ENCODE measurements at places on chromosomes 1 and 21. TPM values are rescaled to one million over a fixed set of nuclear protein-coding genes. Genes with fewer than 3 reads are reported as not detected.

DNA sequence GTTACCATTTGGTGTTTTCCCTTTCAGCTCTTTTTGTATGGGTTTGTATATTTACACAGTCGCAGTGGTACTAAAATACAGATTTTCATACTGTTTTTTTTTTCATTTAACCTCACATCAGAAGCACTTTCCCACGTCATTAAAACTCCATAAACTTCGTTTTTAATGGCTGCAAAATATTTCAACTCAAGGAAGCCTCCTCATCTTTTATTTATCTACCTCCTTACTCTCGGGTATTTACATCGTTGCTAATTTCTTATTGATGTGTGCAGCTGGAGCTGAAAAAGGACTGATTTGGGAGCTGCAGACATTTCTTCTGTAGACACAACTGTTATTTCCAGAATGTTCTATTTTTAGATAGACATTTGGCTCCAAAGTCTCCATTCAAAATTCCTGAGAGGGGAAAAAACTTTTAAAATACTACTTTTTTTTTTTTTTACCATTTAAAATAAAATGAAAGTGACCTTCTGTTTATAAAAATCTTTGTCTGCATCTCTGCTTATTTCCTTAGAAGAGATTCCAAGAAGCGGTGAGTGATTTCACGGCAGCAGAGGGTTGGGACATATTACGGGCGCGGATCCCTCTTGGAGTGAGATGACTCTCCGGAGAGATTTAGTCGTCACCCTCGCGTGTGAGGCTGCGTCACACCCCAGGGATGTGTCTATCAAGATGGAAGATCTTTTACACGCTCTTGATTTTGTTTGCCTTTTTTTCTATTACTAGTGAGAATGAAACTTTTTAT is 10.1 kb downstream of the RUNX3 start:
- no peak overlapping the region for H3K27ac ChIP-seq
- H3K27me3 ChIP-seq, result no peaks in the 10 kb centered on the region
- peaks cover 22% of the 10 kb centered on the region for H3K36me3 ChIP-seq
- no peak overlapping the region for H3K4me3 ChIP-seq
- DNase-seq, result no peak
- H3K4me1 ChIP-seq, result peaks cover 17% of the 10 kb centered on the region

DNA sequence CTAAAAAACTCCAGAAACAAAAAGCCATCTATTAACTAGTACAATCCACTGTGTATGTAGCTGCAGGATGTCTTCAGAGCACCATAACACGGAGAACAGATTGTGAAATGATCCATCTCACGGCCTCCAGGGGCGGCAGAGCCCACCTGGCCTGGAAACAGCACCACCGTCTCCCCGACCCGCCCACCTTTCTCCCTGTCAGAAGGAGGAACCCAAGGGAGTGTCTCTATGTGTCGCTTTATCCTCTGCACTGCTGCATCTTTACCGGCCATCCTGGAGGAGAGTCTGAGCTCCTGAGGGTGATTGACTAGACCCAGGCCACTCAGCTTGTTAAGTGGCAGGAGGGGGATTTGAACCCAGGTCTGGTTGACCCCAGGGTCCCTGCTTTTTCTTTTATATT is 405.0 kb downstream of the MATN1 start:
- no peak overlapping the region for H3K4me3 ChIP-seq
- no peaks in the 10 kb centered on the region for H3K27me3 ChIP-seq
- peak; percentile 56 for DNase-seq

DNA sequence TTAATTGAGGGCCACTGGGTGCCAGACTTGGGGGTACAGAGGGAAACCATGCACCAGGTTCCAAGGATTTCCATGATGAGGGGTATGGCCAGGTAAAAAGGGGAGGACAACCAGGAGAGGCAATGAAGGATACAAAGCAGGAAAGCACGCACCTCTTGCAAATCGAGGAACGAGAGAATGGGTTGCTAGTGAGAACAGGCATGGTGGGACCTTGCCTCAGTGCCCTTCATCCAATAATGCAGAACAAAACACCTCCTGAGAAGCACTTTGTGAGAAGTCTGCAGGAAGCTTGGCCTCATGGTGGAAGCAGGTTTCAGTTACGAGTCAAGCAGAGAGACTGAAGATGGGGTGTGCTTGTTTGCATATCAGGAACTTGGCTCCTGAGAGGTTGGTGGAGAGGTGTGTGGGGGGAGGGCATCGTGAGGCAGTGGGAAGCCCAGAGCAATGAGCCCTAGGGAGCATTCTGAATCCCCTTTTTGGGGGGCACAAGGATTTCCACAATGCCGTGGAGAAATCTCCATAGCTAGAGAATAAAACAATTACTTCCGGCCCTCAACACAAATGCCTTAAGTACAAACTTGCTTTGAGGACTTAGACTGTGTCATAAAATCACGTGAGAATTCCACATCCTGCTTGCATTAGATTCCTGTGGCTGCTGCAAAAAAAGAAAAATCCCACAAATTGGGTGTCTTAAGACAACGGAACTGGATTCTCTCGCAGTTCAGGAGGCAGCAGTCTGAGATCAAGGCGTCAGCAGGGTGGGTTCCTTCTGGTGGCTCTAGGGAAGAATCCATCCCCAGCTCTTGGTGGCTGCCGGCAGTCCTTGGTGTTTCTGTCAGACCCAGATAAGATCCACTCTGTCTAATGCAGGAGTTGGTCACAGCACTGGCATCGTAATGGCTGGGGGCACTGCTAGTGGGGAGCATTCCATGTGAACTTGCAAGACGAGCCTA is 54.9 kb upstream of the BACE2 start:
- peaks cover 4% of the 10 kb centered on the region for H3K4me1 ChIP-seq
- H3K36me3 ChIP-seq, result no peaks in the 10 kb centered on the region
- no peak overlapping the region for H3K27ac ChIP-seq
- H3K27me3 ChIP-seq, result no peaks in the 10 kb centered on the region
- H3K4me3 ChIP-seq, result no peak overlapping the region

DNA sequence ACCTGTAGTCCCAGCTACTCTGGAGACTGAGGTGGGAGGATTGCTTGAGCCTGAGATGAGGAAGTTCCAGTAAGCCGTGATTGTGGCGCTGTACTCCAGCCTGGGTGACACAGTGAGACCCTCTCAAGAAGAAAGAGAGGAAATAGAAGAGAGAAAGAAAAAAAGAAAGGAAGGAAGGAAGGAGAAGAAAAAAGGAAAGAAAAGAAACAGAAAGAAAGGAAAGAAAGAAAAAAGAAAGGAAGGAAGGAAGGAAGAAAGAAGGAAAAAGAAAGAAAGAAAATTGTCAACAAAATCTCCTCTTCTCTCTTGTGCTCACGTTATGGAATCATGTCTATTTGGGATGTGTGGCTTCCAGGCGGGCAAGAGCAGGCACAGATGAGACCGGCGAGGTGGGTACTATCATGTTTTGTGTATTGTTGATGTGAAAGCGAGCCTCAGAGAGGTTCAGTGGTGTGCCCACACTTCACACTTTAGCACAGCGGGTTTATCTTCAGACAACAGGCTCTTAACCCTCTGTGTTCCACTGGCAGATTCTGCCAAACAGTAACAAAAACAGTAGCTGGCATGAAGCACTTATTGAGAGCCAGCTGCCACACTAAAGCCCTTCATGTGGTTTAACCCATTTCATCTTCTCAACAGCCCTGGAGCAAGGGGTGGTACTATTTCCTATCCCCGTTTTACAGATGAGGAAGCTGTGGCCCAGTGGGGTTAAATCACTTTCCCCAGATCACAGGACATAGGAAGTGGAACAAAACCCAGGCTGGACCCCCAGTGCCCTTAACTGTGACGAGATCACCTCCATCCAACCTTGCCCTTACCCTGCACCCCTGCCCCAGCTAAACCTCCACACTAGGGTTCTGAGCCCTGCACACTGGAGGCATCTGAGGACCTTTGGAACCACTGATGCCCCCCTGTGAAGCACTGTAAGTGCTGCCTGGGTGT is 94.7 kb upstream of the TARDBP start:
- H3K4me3 ChIP-seq, result no peak overlapping the region
- no peak overlapping the region for H3K27ac ChIP-seq
- no peak for DNase-seq
- no peaks in the 10 kb centered on the region for H3K4me1 ChIP-seq
- H3K27me3 ChIP-seq, result no peaks in the 10 kb centered on the region

DNA sequence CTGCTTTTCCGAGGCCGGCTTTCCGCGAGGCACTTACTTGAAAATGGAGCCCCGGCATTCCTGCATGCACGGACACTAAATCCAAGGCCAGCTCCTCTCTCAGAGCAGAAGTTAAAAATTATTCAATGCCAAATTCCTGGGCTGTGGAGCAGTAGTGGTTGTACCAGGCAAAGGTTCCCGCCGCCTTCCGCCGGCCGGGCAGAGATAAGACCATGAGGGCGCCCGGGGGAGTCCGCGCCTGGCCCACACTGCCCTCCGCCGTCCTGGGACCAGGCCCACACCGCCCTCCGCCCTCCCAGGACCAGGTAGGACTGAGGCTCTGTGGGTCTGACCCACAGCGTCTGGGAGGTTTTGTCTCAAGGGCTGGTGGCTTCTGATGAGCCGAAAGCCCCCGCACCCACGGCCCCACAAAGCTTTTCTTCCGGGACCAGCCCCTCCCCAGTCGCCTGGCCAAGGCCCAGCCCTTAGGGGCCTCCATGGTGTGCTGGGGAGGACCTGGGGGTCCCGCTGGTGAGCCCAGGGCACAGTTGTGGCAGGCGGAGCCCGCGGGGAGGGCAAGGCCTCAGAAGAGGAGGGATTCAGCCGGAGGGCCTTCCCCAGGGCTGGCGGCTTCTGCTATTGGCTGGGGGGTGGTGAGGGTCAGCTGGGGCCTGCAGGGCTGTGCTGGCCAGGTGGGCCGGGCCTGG is 12.7 kb upstream of the C1orf159 start:
- no peak overlapping the region for H3K4me3 ChIP-seq
- H3K36me3 ChIP-seq, result no peaks in the 10 kb centered on the region
- H3K27me3 ChIP-seq, result no peaks in the 10 kb centered on the region
- H3K4me1 ChIP-seq, result no peaks in the 10 kb centered on the region
- H3K27ac ChIP-seq, result no peak overlapping the region
- DNase-seq, result no peak

GRCh38 chr1:155103325-155103724 is 24.4 kb upstream of the EFNA1 start:
- no peak overlapping the region for H3K27ac ChIP-seq
- H3K36me3 ChIP-seq, result no peaks in the 10 kb centered on the region
- no peak for DNase-seq
- H3K4me3 ChIP-seq, result no peak overlapping the region

GRCh38 chr1:59025201-59025600 is 241.4 kb upstream of the JUN start:
- H3K27me3 ChIP-seq, result no peaks in the 10 kb centered on the region
- H3K4me3 ChIP-seq, result no peak overlapping the region
- no peak for DNase-seq
- H3K36me3 ChIP-seq, result no peaks in the 10 kb centered on the region

- no peak for DNase-seq
- H3K27me3 ChIP-seq, result no peaks in the 10 kb centered on the region
- peaks cover 85% of the 10 kb centered on the region for H3K36me3 ChIP-seq
- no peak overlapping the region for H3K4me3 ChIP-seq
- H3K27ac ChIP-seq, result no peak overlapping the region
Observed at GRCh38 chr1:198741744-198742143, 102.9 kb downstream of the PTPRC start.

- H3K4me1 ChIP-seq, result no peaks in the 10 kb centered on the region
- no peaks in the 10 kb centered on the region for H3K36me3 ChIP-seq
- H3K27me3 ChIP-seq, result no peaks in the 10 kb centered on the region
- H3K4me3 ChIP-seq, result no peak overlapping the region
Observed at GRCh38 chr1:27591622-27592021, 12.3 kb downstream of the AHDC1 start.

DNA sequence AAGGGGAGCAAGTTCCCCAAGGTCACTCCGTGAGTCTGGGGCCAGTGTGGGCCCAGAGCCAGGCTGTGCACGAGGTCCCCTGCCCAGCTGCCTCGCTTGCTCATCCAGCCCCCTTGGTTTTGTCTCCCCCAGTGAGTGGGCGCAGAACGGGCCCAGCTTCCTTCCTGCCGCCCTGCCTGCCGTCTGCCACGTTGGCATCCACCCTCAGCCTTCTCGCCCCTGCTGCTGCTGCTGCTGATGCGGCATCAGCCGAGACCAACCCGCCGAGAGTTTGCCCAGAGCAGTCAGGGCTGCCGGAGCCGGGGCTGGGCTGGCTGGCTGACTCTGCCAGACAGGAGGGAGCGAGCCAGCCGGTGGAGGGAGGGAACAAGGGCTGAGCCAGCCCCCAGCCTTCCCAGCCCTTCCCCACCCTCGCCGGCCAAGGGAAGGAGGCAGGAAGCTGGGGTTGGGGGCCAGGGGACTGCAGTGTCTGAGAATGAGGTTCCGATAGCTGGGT is 31.4 kb upstream of the WASF2 start:
- no peak overlapping the region for H3K27ac ChIP-seq
- H3K36me3 ChIP-seq, result no peaks in the 10 kb centered on the region
- no peaks in the 10 kb centered on the region for H3K27me3 ChIP-seq
- DNase-seq, result no peak

DNA sequence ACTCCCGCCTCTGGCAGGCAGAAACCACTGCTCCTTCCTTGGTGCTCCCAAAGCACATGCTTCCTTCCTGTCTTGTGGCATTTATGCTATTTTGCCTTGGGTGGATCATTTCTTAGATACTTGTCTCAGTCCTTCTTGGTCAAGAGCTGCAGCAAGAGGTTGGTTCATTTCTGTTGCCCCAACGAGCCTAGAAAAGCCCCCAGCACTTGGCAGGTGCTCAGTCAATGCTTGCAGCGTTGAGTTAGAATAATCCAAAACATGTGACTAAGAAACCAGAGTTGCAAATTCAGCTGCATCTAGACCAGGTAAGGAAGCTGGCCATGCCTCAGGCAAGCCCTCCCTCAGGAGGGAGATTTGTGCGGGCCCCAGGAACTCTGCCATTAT is 42.4 kb upstream of the TENT5C start:
- H3K27me3 ChIP-seq, result no peaks in the 10 kb centered on the region
- H3K4me1 ChIP-seq, result peaks cover 3% of the 10 kb centered on the region
- DNase-seq, result no peak
- no peak overlapping the region for H3K27ac ChIP-seq
- H3K4me3 ChIP-seq, result no peak overlapping the region

- no peaks in the 10 kb centered on the region for H3K4me1 ChIP-seq
- no peaks in the 10 kb centered on the region for H3K27me3 ChIP-seq
- no peak overlapping the region for H3K27ac ChIP-seq
- no peak overlapping the region for H3K4me3 ChIP-seq
- no peak for DNase-seq
Observed at GRCh38 chr1:227944931-227945890, 2.5 kb downstream of the WNT9A start.

GRCh38 chr1:221874285-221875003 is 132.6 kb upstream of the DUSP10 start:
- no peak overlapping the region for H3K4me3 ChIP-seq
- no peak for DNase-seq
- no peaks in the 10 kb centered on the region for H3K27me3 ChIP-seq
- H3K27ac ChIP-seq, result no peak overlapping the region
- H3K4me1 ChIP-seq, result no peaks in the 10 kb centered on the region

- H3K4me1 ChIP-seq, result peaks cover 12% of the 10 kb centered on the region
- DNase-seq, result no peak
- H3K27me3 ChIP-seq, result no peaks in the 10 kb centered on the region
- no peak overlapping the region for H3K4me3 ChIP-seq
- no peaks in the 10 kb centered on the region for H3K36me3 ChIP-seq
- H3K27ac ChIP-seq, result no peak overlapping the region
Observed at GRCh38 chr1:76657623-76658022, 209.7 kb upstream of the ST6GALNAC5 start.

GRCh38 chr1:160519642-160520435 is 3.2 kb downstream of the SLAMF6 start:
- DNase-seq, result peak; percentile 80
- H3K4me1 ChIP-seq, result peaks cover 53% of the 10 kb centered on the region
- peaks cover 6% of the 10 kb centered on the region for H3K36me3 ChIP-seq
- H3K27ac ChIP-seq, result peak overlapping the region; percentile 98
- H3K27me3 ChIP-seq, result no peaks in the 10 kb centered on the region

The RNU1-1 gene
- under 0.01 TPM for total RNA-seq

The PTPRU gene
- total RNA-seq, result 1.1 TPM

The ADAMTS5 gene
- total RNA-seq, result not detected

The UBL4B gene
- 0.47 TPM for total RNA-seq

The ARMH1 gene
- 7.7 TPM for total RNA-seq

The VANGL2 gene
- total RNA-seq, result 0.07 TPM

The PAPPA2 gene
- not detected for total RNA-seq

All from Karpas-422 (cell line).